Mammary epithelial cell (primary cell): ENCODE measurements at places on chromosomes 1 and 21. TPM values are rescaled to one million over a fixed set of nuclear protein-coding genes. Genes with fewer than 3 reads are reported as not detected.

GRCh38 chr21:17784604-17785402, 34.4 kb downstream of the C21orf91 start:
- no peak for DNase-seq

GRCh38 chr21:41079159-41079558, 88.8 kb upstream of the BACE2 start:
- no peak for DNase-seq

DNA sequence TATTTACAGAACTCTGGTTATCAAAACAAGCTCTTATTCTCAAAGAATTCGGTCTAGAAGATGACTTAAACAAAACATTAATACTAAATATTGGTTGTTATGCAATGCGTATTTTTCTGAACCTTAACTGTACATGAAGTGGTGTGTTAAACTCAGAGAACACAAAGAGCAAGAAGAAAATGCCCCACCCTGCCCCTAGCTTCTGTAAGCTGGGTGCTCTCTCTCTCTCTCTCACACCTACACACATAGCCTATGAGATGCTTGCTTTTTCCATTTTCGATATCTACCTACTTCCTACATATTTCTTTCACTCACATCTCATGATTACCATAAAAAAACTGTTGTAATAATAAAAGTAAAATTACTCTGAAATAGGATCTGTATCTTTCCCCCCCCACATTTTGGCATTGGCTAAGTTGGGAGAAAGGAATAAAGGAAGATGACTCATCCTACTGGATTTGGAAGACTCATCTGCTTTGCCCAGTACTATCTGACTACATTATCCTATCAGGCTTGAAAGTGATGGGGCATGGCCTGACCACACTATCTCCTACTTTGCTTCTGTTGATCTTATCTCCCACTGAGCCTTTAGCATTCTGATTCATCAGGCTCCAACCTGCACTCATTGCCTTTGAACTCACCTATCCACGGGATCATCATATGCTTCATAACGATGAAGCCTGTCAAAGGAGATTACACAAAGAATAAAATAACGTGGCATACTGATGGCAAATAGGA, 2.9 kb downstream of the CRYZ start:
- peak; percentile 59 for DNase-seq

FAM78B gene
- total RNA-seq = 0.40 and 0.59 TPM in 2 replicates

DNA sequence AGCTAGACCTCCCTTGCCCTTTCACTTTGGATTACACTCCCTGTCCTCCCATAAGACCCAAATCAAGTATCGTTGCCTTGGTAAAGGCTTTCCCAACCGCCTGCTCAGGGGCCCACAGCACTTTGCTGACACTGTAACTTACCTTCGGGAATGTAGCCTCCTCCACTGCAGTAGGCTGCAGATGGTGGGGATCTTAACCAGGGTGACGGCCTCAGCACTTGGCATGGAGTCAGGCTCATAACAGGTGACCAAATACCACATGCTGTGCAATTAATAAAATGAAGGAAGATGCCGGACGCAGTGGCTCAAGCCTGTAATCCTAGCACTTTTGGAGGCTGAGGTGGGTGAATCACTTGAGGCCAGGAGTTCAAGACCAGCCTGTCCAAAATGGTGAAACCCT, 88.7 kb upstream of the IRF2BP2 start:
- no peak for DNase-seq

DNA sequence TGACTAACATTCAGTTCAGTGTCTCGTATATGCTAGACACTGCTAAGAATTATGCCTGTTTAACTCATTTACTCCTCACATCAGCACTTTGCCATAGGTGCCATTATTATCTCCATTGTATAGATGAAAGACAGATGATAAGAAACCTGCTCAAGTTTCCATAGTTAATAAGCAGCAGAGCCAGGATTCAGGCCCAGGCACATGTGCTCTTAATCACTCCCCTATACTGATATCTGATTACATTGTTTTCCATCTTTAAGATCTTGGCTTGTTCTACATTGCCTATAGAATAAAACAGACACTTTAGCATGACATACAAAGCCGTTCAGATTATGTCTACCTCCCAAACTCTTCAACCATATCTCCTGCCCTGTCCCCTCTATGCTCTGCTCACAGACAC, 30.5 kb upstream of the USH2A start:
- no peak for DNase-seq

GRCh38 chr1:39789571-39790110, 976 bp upstream of the BMP8B start:
- DNase-seq = no peak

GRCh38 chr1:16189921-16190621, 22.4 kb downstream of the ARHGEF19 start:
- DNase-seq = no peak

SPATA21 gene
- not detected in 2 replicates for total RNA-seq

DNA sequence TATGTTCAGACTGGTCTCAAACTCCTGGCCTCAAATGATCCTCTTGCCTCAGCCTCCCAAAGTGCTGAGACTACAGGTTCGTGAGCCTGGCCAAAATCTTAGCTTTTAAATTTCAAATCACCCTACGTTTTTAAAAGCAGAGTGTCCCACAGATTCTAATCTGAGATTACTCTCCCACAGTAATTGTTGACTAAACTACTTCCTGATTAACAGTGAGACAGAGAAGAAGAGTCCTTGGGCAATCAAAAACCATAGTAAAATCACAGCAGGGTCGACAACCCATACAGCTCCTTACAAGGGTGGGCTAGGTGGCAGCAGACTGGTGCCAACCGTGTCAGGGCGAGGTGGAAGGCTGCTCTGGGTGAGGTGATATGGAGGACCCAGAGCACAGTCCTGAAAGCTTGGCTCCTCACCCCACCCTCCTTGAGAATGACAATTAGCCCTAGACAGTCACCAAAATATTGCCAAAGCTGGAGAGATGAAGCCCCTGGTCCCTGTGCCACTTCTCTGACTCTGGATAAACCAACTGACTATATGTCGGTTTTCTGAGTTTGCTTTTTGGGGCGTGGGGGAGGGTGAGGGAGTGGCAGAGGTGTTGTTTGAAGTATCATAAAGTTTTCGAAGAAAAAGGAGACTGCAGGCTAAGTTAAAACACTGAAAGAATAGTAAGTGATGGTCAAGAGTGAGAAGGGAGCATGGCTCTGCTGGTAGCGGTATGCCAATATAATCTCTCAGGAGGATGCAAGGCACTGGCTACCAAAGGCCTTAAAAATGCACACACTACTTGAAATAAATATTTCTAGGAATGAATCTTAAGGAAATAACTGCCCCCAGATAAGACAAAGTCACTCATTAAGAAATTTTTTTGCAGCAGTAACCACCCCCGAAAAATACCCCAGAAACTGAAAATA, 86.8 kb downstream of the SLC45A1 start:
- no peak for DNase-seq

CRYAA gene
- not detected for total RNA-seq

- no peak for DNase-seq
Measured at GRCh38 chr1:61552630-61553305, 172.2 kb downstream of the TM2D1 start.

TRIM45 gene
- 3.7 and 4.0 TPM in 2 replicates for total RNA-seq

- peak; percentile 98 for DNase-seq
Measured at GRCh38 chr1:201456499-201457309, 12.3 kb downstream of the PHLDA3 start.

DNA sequence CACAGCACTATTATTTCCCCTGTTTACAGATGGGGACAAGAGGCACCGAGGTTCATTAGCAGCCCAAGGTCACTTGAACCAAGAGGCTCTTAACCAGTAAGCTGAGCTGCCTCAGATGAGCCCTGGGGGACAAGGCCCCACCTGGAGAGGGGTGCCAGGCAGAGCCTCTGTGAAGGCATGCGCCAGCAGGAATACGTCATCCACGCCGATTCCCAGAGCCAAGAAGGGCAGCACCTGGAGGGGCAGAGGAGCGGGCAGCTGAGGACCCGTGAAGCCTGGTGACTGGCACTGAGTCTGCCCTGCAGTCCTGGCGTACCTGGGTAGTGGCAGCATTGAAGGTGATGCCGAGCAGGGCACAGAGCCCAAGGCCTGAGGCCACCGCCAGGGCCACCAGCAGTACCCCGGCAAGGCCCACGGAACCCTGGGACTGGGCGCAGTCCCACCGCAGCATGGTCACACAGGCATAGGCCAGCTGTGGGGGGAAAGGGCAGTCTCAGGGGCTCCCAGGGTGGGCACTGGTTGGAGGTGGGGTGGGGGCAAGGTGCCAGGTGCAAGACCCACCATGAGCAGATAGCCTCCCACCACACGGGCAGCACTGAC, 14.1 kb downstream of the PTCH2 start:
- DNase-seq = no peak

- no peak for DNase-seq
Measured at GRCh38 chr1:218357211-218357892, 12.2 kb downstream of the TGFB2 start.

DNA sequence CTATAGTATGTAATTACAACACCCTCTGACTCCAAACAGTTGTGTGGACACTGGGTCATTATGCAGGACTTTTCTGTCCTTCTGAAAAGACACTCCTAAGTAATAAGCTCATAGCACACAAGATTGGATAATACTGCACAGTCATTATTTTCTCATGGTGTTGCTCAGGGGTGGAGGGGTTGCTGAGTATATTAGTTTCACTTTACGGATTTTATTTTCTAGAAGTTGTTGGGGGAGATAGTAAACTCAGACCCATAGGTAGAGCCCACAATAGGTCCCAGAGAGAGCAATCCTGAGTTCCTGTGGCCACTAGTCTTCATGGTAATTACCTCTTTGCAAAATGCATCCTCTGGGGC, 53.4 kb downstream of the DUSP10 start:
- DNase-seq = no peak

GRCh38 chr1:89939693-89940438, 55.0 kb upstream of the ZNF326 start:
- no peak for DNase-seq

CASQ2 gene
- total RNA-seq = not detected

- DNase-seq = no peak
Measured at GRCh38 chr1:107702946-107703571, 261.9 kb downstream of the VAV3 start.

LYPLA2 gene
- 81.5 TPM for total RNA-seq

SPRR2F gene
- not detected in 2 replicates for total RNA-seq

DNA sequence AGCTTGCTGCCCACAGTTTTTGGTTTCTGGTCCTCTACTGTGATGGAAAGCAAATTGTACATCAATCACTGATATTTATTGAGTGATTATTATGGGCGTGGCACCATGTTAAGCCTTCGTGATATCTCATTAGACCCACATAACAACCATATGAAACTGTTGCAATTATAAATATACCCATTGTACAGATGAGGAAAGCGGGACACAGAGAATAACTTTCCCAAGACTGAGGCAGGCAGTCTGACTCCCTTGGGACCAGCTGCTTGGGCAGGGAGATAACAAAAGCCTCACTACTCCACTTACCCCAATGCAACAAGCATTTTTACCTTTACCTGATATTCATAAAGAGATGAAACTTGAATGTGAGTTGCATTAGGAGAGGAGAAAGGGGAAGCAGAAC, 4.3 kb upstream of the CASZ1 start:
- no peak for DNase-seq

- no peak for DNase-seq
Measured at GRCh38 chr1:113540335-113540734, 150.0 kb downstream of the MAGI3 start.

DNA sequence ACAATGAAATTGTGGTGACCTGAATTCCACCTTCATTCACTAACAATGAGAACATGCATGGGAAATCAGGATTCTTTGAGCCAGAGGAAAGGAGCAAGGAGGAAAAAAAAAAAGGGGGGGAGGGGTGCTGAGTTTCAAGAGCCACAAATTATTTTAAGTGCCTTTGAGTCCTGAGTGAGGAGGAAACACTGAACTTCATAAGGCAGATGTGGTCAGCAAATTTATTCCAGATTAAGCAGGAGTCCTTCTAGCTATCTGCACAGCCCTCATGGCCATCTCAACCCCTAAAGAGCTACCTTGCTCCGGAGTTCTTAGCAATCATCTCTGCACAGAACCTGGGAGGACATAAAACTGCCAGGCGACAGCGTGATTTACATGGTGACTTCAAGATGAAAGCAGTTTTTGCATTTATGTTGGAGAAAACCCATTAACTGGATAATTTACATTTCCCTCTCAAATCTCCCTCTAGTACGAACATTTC, 21.7 kb downstream of the ASTN1 start:
- DNase-seq = no peak

TNN gene
- total RNA-seq = not detected

DNA sequence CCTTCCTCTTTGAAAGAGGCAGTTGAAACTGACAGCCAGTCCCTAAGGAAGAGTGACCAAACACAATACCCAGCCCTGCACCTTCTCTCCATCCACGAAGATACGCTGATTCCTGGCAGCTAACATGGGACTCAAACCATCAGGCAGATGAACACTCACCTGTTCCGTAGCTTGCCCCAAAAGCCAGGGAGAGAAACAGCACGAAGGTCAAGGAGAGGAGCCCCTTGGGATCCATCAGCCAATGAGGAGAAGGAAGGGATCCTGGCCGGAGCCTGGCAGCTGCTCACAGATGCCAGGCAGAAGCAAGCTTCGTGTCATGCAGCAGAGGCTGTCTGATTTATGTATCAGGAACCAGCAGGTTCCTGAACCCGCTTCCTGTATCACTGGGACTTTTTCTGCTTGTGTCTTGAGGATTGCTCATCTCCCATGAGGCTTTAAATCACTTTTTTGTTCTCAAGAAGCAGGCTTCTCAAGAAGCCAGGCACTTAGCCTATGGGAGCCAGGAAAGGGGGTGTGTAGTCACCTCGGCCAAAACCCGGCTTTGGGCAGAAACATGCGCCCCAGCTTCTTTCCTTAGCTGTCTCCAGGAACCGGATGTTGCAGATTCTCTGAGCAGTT, at the start of gene SLAMF1:
Gene SLAMF1, minus strand, starts transcription at position 334 of the 618 bp plus-strand sequence. Its CDS starts 99 bp downstream, at position 235.
- DNase-seq = peak; percentile 16

DNA sequence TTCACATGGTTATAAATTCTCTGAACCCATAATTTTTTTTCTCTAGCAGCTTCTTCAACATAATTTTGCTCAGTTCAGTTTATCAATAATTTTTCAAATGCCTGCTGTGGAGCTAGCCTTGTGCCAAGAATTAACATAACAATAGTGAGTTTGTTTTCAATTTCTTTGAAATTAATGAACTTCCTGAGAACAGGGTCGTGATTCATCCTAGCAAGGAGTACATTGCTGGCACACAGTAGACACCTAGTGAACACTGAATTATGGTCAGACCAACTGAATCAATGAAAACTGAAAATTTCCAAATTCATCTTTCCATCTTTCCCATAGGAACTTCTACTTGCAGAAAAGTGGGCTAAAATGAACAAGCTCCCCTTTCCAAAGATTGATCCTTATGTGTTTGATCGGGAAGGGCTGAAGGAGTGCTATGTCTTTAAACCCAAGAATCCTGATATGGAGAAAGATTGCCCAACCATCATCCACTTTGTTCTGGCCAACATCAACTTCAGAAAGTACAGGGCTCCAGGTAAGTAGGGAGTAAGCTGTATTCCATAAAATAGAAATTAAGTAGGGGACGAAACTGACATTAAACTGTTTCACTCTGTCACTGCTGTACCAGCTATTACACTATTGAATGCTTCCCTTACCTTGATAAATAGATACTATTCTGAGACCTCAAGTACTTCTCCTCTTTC, 148.7 kb downstream of the PLA2G4A start:
- peak; percentile 34 for DNase-seq

HTR6 gene
- total RNA-seq = not detected in 2 replicates

GRCh38 chr1:27538793-27539192, 48.8 kb upstream of the WASF2 start:
- DNase-seq = peak; percentile 85
